A673 (cell line): ENCODE measurements at places on chromosomes 4 and X.

GRCh38 chr4:77651820-77652219 is 46.2 kb downstream of the CXCL13 start:
- no peaks in the 10 kb centered on the region for H3K27me3 ChIP-seq
- no peaks in the 10 kb centered on the region for H3K4me1 ChIP-seq
- H3K27ac ChIP-seq = no peak overlapping the region
- H3K4me3 ChIP-seq = no peak overlapping the region
- H3K36me3 ChIP-seq = no peaks in the 10 kb centered on the region
- DNase-seq = no peak

DNA sequence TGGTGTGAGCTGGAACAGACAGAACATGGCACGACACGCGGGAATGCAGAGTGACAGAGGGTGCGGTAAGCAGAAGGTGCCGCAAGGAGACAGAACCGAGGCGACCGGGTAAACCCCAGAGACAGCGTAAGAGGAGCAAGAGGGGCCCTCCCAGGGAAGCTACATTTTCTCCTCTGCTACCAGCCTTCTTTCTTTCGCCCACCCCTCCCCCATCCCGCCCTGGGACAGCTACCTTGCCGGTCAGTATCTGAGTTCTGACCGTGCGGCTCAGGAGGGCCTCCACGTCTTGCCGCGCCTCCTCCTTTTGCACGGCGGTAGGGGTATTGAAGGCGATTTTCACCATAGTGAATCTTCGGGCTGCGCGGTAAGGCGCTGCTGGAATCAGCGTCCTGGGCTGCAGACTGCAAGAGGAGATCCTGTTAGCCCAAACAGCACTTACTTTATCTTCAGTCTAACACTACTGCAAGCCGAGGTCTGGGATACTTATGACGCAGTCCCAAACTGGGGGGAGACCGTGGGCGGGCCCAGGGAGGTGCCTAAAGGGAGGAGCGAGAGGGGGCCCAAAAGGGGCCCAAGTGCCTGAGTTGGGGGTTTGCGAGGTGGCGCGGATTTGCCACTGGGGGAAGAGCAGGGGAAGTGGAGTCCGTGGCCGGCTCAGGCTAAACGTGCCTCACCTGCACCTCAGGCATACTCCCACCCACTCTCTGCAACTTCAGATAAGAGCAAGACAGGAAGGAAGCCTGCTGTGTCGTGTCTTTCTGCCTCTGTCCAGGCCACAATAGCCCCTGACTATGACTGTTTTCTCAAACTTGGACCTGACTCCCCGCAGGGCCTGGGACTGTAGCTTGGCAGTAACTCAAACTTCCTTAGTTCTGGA is at the start of gene ITM2A:
ITM2A (minus strand) TSS at position 462 of the 877 bp plus-strand sequence; CDS start at position 343, 119 bp downstream.
- peak; percentile 79 for DNase-seq
- no peaks in the 10 kb centered on the region for H3K27me3 ChIP-seq
- H3K27ac ChIP-seq = peak within 1 kb of the TSS; percentile 79
- H3K36me3 ChIP-seq = peaks cover 18% of the 10 kb centered on the region

DNA sequence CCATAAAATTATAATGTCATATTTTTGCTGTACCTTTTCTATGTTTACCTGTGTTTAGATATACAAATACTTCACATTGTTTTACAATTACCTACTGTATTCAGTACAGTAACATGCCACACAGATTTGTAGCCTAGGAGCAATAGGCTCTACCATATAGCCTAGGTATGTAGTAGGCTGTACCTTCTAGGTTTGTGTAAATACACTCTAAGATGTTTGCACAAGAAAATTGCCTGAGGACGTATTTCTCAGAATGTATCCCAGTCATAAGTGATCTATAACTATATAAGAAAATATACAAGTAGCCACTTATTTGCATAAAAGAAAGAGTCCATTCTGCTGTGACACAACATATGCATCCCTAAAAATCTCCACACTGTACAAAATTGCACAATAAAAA is 36.3 kb upstream of the SCML1 start:
- no peaks in the 10 kb centered on the region for H3K27me3 ChIP-seq
- no peak overlapping the region for H3K27ac ChIP-seq
- no peaks in the 10 kb centered on the region for H3K36me3 ChIP-seq
- H3K4me3 ChIP-seq = no peak overlapping the region
- DNase-seq = no peak
- no peaks in the 10 kb centered on the region for H3K4me1 ChIP-seq

DNA sequence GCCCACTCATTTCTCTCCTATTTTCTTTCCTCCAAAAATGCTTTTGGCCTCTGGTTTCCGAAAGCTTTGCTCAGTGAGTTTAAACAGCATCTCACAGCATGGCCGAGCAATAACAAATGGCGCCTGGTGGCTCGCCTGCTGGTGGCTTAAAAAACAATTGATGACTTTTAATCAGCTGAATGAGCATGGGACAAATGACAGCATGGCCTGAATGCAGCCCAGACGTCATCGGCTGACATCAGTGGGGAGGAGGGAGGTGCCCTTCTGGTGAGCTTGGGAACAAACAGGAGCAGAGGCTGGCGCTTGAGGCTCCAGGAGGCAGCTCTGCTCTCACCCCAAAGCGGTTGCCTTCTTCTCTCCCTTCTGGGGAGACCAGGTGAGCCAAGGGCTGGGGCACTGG is 286.4 kb downstream of the BCOR start:
- H3K27ac ChIP-seq = no peak overlapping the region
- peaks cover 7% of the 10 kb centered on the region for H3K4me1 ChIP-seq
- H3K27me3 ChIP-seq = no peaks in the 10 kb centered on the region
- no peak overlapping the region for H3K4me3 ChIP-seq
- DNase-seq = no peak

GRCh38 chrX:43750248-43750676 is 94.2 kb downstream of the MAOA start:
- H3K27me3 ChIP-seq = no peaks in the 10 kb centered on the region
- peak; percentile 82 for DNase-seq
- no peak overlapping the region for H3K4me3 ChIP-seq
- no peak overlapping the region for H3K27ac ChIP-seq
- H3K36me3 ChIP-seq = no peaks in the 10 kb centered on the region

- no peak overlapping the region for H3K27ac ChIP-seq
- no peaks in the 10 kb centered on the region for H3K4me1 ChIP-seq
- no peak overlapping the region for H3K4me3 ChIP-seq
- no peak for DNase-seq
- no peaks in the 10 kb centered on the region for H3K27me3 ChIP-seq
- no peaks in the 10 kb centered on the region for H3K36me3 ChIP-seq
These were observed 149.3 kb downstream of the NWD2 start for GRCh38 chr4:37393889-37394288.

- peak; percentile 23 for DNase-seq
- H3K4me1 ChIP-seq = peaks cover 9% of the 10 kb centered on the region
- no peak overlapping the region for H3K4me3 ChIP-seq
- no peak overlapping the region for H3K27ac ChIP-seq
- no peaks in the 10 kb centered on the region for H3K36me3 ChIP-seq
These were observed 17.7 kb downstream of the PPP2R3B start for GRCh38 chrX:368811-369562.

DNA sequence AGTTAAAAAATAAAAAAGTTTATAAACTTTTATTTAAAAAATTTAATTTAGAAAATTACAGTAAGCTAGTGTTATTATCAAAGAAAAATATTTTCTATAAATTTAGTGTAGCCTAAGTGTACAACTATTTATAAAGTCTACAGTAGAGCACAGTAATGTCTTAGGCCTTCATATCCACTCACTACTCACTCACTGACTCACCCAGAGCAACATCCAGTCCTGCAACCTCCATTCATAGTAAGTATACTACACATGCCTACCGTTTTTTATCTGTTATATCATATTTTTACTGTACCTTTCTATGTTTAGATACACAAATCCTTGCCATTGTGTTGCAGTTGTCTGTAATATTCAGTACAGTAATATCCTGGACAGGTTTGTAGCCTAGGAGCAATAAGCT is 129.0 kb upstream of the FAM47B start:
- no peaks in the 10 kb centered on the region for H3K27me3 ChIP-seq
- no peak for DNase-seq
- H3K36me3 ChIP-seq = no peaks in the 10 kb centered on the region
- H3K27ac ChIP-seq = no peak overlapping the region

- no peak overlapping the region for H3K27ac ChIP-seq
- H3K4me3 ChIP-seq = no peak overlapping the region
- DNase-seq = no peak
- no peaks in the 10 kb centered on the region for H3K27me3 ChIP-seq
- H3K36me3 ChIP-seq = no peaks in the 10 kb centered on the region
- no peaks in the 10 kb centered on the region for H3K4me1 ChIP-seq
These were observed 1028.1 kb downstream of the SH3BGRL start for GRCh38 chrX:82230013-82230412.

DNA sequence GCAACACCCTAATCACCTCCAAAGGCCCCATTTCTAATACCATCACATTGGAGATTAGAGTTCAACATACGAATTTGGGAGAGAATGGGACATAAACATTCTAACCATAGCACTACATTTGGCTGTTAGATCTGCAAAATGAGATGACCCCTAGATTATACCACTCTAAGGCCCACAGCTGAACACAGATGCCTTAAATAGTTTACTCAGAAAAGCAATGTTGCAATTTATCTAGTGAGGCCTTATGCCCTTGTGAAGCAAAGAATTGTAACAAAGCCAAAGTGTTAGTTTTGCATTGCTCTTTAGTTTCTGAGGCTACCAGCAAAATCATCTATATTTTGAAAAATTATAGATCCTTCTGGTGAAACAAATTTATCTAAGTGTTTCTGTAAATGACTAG is 31.6 kb upstream of the ARHGEF6 start:
- H3K27me3 ChIP-seq = no peaks in the 10 kb centered on the region
- no peaks in the 10 kb centered on the region for H3K4me1 ChIP-seq
- H3K4me3 ChIP-seq = no peak overlapping the region
- DNase-seq = no peak

GRCh38 chrX:17549107-17549651 is 174.2 kb downstream of the NHS start:
- no peaks in the 10 kb centered on the region for H3K4me1 ChIP-seq
- H3K27ac ChIP-seq = no peak overlapping the region
- H3K4me3 ChIP-seq = no peak overlapping the region
- DNase-seq = no peak
- H3K36me3 ChIP-seq = no peaks in the 10 kb centered on the region
- H3K27me3 ChIP-seq = no peaks in the 10 kb centered on the region

DNA sequence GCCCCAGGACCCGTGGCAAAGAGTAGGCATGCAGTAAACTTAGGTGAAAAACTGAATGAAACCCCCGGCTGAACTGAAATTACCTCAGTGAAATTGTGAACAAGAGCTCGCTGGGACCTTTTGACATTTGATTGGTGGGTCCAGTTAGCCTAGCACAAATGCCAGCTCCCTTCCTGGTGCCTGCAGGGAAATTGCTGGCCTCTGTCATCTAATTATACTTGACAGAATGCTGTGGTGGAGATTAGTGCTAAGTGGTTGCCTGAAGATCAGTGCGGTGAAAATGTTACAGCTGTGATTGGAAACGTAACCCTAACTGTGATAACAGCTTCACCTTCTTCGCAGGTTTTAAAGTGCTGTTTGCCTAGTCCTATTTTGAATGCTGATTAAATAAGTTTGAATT is 43.0 kb downstream of the ADD1 start:
- H3K27ac ChIP-seq = no peak overlapping the region
- H3K4me3 ChIP-seq = no peak overlapping the region
- no peaks in the 10 kb centered on the region for H3K4me1 ChIP-seq
- H3K27me3 ChIP-seq = no peaks in the 10 kb centered on the region
- H3K36me3 ChIP-seq = peaks cover 39% of the 10 kb centered on the region
- DNase-seq = no peak

- no peak overlapping the region for H3K4me3 ChIP-seq
- H3K4me1 ChIP-seq = peaks cover 27% of the 10 kb centered on the region
- H3K36me3 ChIP-seq = no peaks in the 10 kb centered on the region
These were observed 270.0 kb downstream of the ARHGAP24 start for GRCh38 chr4:85744950-85745349.

GRCh38 chrX:108447303-108447702 is 7.7 kb downstream of the COL4A5 start:
- H3K36me3 ChIP-seq = no peaks in the 10 kb centered on the region
- DNase-seq = no peak
- H3K27me3 ChIP-seq = no peaks in the 10 kb centered on the region
- H3K4me1 ChIP-seq = no peaks in the 10 kb centered on the region
- H3K4me3 ChIP-seq = no peak overlapping the region

GRCh38 chr4:84920617-84921016 is 45.9 kb downstream of the WDFY3 start:
- H3K27me3 ChIP-seq = no peaks in the 10 kb centered on the region
- peak overlapping the region; percentile 18 for H3K4me3 ChIP-seq
- H3K36me3 ChIP-seq = peaks cover 2% of the 10 kb centered on the region
- H3K27ac ChIP-seq = peak overlapping the region; percentile 88
- H3K4me1 ChIP-seq = peaks cover 51% of the 10 kb centered on the region

- no peaks in the 10 kb centered on the region for H3K4me1 ChIP-seq
- no peak overlapping the region for H3K4me3 ChIP-seq
- H3K36me3 ChIP-seq = no peaks in the 10 kb centered on the region
- DNase-seq = no peak
These were observed 234.0 kb upstream of the SLIT2 start for GRCh38 chr4:20017777-20018115.

GRCh38 chrX:45515262-45516215 is 314.9 kb upstream of the DIPK2B start:
- H3K4me3 ChIP-seq = no peak overlapping the region
- H3K4me1 ChIP-seq = peaks cover 21% of the 10 kb centered on the region
- DNase-seq = peak; percentile 72
- H3K27ac ChIP-seq = peak overlapping the region; percentile 4

DNA sequence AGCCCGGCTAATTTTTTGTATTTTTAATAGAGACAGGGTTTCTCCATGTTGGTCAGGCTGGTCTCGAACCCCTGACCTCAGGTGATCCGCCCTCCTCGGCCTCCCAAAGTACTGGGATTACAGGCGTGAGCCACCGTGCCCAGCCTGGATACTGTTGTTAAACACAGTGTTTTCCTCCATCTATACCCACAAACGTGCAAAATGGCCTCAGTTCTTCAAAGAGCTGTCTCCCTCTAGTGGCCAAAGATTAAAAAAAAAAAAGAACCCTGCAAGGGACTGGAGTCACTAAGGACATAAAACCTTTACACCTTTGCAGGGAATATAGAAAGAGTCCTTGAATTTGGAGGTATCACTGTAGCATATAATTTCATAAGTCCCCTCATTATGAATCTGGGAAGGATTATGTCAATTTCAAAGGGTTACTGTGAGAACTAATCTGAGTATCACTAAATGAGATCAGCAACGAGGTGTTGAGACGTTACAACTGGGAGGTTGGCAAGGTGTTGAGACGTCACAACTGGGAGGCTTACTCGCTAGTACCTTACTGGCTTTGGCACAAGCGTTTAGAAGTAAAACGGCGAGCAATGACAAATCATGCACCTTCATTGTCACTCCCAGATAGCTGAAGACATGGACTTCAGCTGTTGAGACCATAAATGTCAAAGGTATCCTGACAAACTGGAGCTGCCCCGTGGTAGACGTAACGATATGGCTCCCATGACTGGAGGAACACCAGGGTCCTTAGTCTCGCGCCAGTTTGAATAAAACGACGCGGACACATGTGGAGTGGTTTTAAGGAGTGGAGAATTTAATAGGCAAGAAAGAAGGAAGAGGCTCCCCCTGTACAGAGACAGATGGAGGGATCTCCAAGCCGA is 33.4 kb upstream of the ENPP6 start:
- H3K27ac ChIP-seq = no peak overlapping the region
- H3K36me3 ChIP-seq = no peaks in the 10 kb centered on the region
- no peak overlapping the region for H3K4me3 ChIP-seq
- no peaks in the 10 kb centered on the region for H3K4me1 ChIP-seq
